ENCODE measurements at places on chromosomes 13 and 19.

DNA sequence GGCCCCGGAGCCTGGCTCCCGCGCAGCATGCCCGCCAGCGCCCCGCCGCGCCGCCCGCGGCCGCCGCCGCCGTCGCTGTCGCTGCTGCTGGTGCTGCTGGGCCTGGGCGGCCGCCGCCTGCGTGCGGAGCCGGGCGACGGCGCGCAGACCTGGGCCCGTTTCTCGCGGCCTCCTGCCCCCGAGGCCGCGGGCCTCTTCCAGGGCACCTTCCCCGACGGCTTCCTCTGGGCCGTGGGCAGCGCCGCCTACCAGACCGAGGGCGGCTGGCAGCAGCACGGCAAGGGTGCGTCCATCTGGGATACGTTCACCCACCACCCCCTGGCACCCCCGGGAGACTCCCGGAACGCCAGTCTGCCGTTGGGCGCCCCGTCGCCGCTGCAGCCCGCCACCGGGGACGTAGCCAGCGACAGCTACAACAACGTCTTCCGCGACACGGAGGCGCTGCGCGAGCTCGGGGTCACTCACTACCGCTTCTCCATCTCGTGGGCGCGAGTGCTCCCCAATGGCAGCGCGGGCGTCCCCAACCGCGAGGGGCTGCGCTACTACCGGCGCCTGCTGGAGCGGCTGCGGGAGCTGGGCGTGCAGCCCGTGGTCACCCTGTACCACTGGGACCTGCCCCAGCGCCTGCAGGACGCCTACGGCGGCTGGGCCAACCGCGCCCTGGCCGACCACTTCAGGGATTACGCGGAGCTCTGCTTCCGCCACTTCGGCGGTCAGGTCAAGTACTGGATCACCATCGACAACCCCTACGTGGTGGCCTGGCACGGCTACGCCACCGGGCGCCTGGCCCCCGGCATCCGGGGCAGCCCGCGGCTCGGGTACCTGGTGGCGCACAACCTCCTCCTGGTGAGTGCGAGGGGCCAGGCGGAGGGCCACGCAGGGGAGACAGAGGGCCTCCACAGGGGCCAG lies at the start of gene KL:
Gene KL (plus strand): TSS at position 10 of the 909 bp plus-strand sequence. CDS start 18 bp downstream, at position 28.
- DNase-seq = no peak

GRCh38 chr19:936175-936546 lies 10.3 kb downstream of the ARID3A start:
- no peak for DNase-seq

DNA sequence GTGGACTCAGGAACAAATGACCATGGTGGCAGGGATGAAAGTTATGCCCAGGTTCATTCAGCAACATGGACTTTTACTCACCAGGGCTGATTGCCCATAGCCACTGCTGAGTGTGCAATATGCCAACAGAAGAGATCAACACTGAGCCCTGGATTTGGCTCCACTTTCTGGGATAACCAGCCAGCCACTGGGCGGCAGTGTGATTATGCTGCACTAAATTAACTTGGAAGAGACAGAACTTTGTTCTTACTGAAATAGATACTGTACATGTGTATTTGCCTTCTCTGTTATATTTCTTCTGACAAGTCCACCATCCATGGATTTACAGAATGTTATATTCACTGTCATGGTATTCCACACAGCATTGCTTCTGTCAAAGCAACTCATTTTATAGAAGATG lies 257.4 kb downstream of the TDRD3 start:
- no peak for DNase-seq

DNA sequence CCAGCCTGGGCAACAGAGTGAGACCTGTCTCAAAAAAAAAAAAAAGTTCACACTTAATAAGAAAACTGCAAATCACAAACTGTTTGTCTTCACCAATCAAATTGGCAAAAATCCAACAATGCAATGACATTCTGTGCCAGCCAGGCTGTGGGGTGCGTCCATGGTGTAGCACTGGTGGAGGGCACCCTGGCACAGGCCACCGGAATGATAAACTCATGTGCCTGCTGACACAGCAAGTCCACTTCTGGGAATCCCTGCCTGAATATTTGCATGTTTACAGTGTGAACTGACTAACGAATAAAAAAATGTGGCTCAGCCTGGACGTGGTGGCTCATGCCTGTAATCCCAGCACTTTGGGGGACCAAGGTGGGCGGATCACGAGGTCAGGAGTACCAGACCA lies 1.6 kb upstream of the LRRC25 start:
- no peak for DNase-seq

DNA sequence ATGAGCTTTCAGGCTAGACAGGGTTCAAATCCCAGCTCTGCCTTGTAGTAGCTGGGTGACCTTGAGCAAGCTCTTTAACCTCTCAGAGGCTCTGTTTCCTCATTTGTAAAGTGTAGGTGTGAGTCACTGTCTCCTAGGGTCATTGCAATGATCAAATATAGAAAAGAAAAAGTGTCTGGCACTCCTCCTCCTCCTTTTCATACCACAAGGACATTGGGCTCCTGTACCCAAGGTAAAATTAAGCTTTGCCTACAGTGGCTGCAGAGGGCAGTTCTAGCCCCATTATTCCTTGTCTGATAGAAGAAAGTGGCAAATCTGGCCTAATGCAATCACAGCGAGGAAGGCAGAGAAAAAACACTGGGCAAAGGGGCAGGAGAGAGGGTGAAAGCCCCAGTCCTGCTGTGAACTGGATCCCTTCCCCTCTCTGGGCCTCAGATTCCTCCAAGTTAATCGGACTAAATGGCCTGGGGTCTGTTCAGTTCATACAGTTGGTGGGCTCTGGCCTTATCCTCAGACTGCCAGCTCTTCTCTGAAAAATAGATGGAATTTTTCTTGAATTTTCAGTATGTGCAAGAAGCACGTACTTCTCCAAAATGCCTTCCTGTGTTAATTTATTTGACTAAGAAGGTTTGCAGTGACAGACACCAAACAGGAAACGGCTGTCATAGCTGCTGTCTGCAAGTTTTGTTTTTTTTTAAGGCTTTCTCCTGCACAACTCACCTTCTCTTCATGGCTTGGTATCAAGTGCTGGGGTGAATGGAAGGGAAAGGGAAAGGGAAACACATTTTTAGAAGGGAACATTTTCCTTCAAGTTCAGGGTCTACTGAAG lies 35.3 kb downstream of the RGCC start:
- no peak for DNase-seq

- DNase-seq = no peak
These were observed 952.4 kb downstream of the PCDH17 start for GRCh38 chr13:58583966-58584365.

DNA sequence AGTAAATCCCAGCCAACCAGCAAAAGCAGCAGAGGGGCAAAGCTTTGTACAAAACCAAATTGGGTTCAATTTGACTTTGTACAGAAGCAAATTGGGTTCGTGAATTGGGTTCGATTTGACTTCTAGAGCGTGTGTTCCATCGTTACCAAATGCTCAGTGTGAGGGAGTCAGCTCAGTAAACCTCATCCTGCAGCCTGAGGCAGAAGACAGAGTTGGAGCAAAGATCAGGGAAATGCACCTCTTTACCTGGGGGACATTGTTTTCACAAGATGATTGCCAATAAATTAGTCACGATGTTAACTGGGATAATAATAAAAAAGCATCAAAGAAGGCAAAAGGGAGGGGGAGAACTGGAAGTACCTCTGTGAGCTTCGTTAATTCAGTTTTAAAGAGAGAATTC lies 1.5 kb downstream of the RAB20 start:
- DNase-seq = no peak

GRCh38 chr19:58157045-58157728 lies 6.6 kb upstream of the ZNF329 start:
- DNase-seq = no peak

GRCh38 chr13:51823863-51824262 lies 19.9 kb upstream of the DHRS12 start:
- no peak for DNase-seq

- DNase-seq = no peak
These were observed 67.3 kb downstream of the TRPM4 start for GRCh38 chr19:49224879-49225278.

- DNase-seq = no peak
These were observed 59.7 kb upstream of the MTIF3 start for GRCh38 chr13:27510082-27510481.

Measured in stimulated activated CD4-positive, alpha-beta T cell treated with anti-CD3 and anti-CD28 coated beads, TNF-alpha, amount 100 ng/mL, for 1 hour (primary cell).